ENCODE measurements at places on chromosomes 4 and X.

GRCh38 chr4:41448934-41449333, 89.0 kb upstream of the LIMCH1 start:
- no peak for DNase-seq

GRCh38 chr4:48190839-48191238, 56.8 kb upstream of the TXK start:
- DNase-seq = no peak

DNA sequence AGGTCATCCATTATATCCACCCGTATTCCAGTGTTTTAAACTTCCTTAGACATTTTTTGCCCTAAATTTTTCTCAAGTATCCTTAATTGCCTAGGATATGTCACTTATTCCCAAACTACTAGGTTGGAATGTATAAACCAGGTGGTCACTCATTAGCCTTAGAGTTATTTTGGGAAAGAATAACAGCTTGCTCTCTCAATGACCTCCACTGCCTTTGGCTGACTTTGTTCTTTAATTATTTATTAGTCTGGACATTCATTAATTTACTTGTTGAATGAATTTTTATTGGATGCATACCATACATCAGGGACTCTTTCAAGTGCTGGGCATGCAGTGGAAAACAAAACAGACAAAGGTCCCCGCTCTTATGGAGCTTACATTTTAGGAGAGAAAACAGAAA, 609.3 kb upstream of the IGFBP7 start:
- DNase-seq = no peak

DNA sequence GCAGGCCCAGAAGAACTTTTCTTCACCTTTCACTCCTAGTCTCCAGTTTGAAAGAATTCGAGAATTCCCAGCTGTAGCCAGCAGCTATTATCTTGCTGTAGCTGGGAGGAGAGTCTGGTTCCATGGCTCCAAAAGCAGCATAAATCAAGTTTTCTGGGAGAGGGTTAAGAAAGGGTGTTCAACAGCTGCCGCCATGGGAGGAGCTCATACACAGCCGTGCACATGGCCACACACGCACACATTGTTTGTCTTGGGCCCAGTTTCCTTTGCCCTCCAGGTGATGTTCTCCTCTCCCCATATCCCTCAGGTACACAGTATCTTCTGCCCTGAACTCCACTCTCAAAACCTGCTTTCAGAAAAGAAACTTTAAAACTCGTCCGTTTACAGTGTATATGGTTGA, 4.1 kb upstream of the GPC3 start:
- DNase-seq = no peak

GRCh38 chr4:187602339-187603092, 393.1 kb upstream of the ZFP42 start:
- DNase-seq = no peak
